ENCODE measurements at places on chromosomes 1 and 21.

GRCh38 chr1:39898648-39899603 is 2.8 kb downstream of the MYCL start:
- DNase-seq = no peak

DNA sequence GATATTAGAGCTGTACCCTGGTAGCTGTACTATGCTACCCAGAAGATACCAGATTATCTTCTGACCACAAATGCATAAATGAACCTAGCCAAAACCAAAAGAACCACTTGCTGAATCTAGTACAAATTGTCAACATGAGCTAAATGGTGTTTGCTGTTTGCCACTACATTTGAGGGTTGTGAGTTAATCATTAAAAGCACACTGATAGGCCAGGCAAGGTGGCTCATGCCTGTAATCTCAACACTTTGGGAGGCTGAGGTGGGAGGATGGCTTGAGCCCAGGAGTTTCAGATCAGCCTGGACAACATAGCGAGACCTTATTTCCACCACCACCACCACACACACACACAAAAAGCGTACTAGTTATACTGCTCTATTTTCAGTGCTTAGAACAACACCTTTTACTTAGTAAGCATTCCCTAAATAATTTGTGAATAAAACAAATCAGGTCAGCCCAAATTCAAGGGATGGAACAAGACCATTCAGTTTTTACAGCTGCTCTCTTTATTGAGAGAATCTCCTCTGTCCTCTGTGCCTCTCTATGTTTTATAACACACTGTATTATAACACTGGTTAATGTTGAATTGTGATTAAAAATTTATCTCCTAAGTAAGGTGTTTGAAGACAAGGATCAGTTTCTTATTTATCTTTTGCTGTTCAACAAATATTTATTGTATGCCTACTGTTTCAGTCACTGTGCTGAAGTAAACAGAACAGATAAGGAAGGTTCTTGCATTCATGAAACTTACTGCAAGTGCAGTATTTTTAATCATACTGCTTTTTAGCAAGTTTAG is 44.0 kb downstream of the MAGI3 start:
- no peak for DNase-seq

GRCh38 chr1:188295157-188295556 is 1466.4 kb downstream of the PLA2G4A start:
- DNase-seq = no peak

DNA sequence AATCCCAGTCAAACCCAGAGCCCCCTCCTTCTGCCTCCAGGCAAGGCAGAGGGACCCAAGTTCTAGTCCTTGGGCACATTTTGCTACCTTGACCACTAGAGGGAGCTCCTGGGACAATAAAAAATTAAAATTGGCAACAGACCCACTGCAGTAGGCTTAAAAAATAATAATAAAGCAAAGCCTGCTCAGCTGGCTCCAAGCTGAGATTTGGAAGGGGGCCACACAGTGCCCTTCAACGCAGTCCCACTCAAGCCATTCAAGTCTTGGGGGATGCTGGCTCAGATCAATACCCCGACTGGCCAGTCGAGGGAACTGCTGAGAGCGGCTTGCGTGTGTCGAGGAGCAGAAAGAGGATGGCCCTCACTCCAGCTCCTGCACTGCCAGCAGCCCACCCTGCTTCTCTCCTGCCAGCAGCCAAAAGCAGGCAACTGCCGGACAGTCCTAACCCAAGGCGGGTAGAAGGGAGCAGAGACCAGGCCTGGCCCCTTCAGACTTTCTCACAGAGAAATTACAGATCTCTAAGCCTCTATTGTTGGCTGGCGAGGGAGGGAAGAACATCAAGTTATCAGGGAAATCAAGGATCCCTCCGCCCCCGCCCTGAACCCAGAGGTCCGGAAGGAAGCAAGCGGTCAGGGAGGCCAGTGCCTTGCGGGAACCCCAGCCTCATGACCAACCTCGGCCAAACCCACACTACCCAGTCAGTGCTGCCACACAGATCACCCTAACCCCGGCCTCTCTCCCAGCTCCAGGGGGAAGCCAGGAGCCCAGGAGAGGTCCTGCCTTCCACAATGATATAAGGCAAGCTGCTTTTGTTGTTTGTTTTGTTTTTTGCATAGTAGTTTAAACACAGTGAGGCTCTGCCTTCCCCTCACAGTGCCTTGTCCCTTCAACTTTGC is 4.9 kb upstream of the ALDH4A1 start:
- peak; percentile 43 for DNase-seq

- DNase-seq = no peak
Observed at GRCh38 chr1:224458996-224459395, 24.4 kb upstream of the WDR26 start.

Measured in activated T-helper 1 cell treated with anti-CD3 and anti-CD28 coated beads, Interleukin-12 subunit alpha, Interleukin-12 subunit beta, Interleukin-2, Interleukin-4 antibody, amounts not matched to agents 30 ng/mL and 10 ng/mL and 1 ng/mL, durations not matched to agents 14 hours and 24 hours and 36 hours (primary cell).